ENCODE measurements at places on chromosomes 13 and 19.
A peak's percentile ranks its signal among the peaks of the same experiment; 100 is the strongest.

DNA sequence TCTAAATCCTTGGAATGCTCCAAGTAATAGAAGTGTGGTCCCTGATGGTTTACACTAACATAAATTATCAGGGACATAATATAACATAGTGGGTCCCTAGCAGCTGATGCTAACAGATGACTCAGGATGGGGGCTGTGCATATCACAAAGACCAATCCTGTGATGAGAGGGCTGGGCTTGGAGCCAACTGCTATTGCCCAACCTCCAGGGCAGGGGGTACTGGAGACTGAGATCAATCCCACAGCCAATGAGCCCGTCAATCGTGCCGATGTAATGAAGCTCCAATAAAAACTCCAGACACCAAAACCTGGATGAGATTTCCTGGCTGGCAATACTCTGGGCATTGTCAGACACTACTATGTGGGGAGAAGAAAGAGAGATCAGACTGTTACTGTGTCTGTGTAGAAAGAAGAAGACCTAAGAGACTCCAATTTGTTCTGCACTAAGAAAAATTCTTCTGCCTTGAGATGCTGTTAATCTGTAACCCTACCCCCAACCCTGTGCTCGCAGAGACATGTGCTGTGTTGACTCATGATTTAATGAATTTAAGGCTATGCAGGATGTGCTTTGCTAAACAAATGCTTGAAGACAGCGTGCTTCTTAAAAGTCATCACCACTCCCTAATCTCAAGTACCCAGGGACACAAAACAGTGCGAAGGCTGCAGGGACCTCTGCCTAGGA, 33.4 kb downstream of the ABCC4 start:
- no peak for DNase-seq

- DNase-seq, result no peak
Measured at GRCh38 chr19:16600824-16601223, 27.2 kb downstream of the MED26 start.

DNA sequence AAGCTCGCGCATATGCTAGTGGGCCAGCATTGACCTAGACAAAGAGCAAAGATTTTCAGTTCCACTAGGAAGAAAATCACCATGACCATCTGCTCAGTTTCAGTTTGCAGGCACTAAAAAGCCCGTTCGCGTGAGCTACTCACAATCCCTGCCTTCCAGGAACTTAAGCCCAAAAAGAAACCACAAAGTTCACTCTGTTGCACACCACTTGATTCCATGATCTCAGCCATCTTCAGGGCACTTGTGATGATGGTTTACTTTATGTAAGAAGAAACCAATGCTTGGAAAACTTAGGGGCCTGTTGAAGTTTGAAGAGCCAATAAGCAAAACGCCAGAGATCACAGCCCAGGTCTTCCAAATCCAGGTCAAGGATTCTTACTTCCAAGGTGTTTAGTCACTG, 45.0 kb upstream of the SLC15A1 start:
- DNase-seq, result no peak

DNA sequence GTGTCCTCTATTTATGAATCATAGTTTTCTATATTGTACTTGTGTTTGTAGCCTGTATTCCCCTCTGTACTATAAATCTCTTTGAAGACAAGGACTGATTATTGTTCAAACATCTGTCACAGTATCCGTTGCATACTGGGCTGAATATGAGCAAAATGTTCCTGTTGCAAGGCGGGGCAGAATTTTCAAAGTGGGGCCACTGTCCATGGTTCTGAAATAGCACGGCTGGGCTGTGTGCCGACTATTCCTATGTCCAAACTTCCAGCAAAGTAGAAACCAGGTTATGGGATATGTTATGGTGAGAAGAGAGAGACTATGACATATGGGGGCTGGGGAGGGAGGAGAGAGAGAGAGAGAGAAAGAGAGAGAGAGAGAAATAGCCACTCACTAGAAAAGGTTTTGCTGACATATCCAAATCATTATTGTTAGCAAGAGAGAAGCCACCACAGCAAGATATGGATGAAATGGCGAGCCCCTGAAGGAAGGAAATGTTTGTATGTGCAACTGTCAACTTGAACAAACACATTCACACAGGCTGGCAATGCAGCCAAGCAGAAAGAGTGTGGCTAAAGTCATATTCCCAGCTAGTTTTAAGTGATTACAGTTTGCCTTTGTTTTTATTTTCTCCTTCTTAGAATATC, 107.0 kb upstream of the GPR12 start:
- peak; percentile 42 for DNase-seq

DNA sequence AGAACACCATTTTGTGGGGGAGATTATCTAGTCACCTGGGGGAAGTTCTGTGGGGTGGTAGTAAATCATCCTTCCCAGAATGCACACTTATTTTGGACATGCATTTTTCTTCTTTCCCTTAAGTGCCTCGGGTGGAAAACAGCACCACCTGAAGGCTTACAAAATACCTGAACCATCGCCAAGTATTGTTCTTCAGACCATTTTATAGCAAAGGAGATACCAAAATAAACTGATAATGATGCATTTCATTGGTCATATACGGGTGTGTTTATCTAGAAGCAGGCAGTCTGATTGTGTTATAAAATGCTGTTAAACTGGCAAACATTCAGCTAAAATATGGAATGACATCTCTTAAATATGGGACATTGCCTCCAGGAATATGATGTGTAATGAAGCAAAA, 1034.7 kb downstream of the SLITRK1 start:
- DNase-seq, result no peak

GRCh38 chr13:98976338-98976737, 1.5 kb downstream of the DOCK9 start:
- no peak for DNase-seq

DNA sequence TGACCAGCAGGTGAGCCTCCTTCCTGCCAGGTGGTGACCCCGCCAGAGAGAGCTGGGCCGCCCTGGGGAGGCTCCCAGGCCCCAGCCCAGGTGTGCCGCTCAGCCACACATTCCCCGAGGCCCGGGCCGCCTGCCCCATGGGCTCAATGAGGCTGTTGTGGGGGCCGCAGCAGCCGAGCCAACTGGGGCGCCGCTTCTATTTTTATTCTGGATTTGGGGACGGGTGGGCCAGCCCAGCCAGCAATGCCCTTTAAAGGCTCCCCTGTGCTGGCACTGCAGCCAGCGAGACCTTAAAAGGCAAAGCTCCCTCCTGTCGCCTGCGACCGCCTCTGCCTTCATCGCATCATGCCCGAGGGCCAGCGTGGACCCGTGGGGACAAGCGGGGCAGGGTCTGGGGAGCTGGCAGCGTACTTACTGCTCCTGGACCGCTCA, 17.7 kb upstream of the CRTC1 start:
- DNase-seq, result no peak

DNA sequence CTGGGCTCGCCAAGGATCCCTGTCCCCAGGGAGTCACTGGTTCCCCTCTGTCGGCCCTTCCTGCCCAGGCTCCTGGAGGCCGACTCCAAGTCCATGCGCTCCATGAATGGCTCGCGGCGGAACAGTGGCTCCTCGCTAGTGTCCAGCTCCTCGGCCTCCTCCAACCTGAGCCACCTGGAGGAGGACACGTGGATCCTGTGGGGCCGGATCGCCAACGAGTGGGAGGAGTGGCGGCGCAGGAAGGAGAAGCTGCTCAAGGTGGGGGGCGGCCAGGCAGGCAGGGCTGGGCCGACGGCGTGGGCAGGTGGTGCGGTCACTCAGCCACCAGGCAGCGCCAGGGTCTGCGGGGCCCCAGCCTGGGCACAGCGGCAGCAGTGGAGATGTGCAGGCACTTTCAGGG, 17.6 kb downstream of the EVI5L start:
- DNase-seq, result no peak

DNA sequence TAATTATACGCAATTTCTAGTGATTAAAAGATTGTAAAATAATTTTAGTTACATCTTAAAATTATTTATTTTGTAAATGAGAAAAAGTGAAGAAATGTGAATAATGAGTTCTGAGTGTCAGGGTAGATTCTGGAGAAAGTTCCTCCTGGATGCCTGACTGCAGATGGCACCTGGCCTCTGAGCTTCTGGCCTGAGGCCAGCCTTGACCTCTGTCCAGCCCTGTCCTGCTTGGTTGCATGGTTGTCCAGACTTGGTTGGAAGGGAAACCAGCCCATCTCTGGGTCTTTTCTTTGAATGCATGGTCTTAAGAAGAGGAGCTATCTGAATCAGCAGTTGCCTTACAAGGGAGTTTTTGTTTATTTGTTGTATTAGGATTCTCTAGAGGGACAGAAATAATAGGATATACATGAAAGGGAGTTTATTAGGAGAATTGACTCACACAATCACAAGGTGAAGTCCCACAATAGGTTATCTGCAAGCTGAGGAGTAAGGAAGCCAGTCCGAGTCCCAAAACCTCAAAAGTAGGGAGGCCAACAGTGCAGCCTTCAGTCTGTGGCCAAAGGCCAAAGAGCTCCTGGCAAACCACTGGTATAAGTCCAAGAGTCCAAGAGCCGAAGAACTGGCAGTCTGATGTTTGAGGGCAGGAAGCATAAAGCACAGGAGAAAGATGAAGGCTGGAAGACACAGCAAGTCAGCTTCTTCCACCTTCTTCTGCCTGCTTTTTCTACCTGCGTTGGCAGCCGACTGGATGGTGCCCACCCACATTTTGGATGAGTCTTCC, 385.8 kb downstream of the ZNF536 start:
- DNase-seq, result no peak

DNA sequence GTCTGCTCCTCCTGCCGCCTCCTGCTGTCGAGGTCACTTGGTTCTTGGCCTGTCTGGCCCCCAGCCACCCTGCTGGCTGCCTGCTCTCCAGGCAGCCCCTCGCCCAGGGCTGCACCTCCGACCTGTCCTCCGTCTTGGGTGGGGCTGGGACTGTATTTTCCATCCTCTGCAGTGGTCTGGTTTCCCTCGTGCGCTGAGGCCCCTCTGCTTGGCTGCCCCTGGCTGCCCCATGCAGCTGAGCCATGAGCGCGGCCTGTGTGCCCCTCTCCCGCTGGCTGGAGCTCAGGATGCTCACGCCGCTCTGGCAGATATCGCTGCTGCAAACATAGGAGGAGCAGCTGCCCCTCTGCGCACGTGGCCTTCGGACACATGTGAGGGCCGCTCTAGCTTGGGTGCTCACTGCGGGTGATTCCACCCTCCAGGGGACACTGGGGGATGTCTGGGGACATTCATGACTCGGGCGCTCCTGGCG, 14.0 kb downstream of the UHRF1 start:
- DNase-seq, result no peak

DNA sequence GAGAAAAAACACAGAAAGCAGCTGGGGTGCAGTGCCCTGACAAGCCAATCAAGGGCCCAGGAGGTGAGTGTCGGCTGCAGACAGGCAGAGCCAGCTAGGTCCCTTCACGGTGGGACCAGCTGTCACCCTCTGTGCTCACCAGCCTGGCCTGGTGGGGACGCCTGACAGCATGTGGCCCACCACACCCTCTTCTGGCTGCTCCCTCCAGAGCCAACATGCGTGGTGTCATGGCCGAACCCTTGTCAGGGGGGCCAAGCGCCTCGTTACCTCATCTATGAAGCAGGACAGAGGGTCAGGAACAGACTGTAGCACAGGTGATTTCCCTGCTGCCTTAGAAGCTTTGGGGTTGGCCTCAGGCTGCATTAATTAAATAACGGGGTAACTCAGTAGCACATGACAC, 40.0 kb upstream of the ISYNA1 start:
- DNase-seq, result peak; percentile 85

DNA sequence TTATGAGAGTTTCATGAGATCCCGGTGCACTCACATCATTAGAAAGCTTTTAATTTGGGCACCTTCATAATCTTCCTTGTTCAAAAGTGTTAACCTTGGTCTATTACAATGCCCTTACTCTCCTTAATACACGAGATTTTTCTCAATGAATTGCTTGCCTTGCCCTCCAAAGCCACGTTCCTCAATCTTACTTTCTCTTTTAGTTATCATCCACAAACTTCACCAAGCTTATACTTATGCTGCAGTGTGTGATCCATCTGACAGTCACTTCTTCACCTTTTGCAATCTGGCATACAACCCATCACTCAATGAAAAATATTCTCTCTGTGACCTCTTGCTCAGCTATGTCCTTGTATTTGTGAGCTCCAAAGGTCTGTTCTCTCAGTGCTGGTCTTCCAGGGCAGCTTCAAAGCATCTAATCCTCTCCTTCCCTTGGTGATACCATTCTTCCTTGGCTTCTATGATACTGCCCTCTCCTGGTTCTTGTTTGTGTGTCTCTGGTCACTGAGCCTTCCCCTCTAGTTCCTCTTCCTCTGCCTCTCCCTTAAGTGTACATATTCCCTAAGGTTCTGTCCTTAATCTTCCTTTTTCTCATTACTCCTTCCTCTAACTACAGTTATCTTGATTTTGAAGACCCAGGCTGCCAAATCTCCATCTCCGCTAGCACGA, 202.2 kb upstream of the STARD13 start:
- DNase-seq, result peak; percentile 25

DNA sequence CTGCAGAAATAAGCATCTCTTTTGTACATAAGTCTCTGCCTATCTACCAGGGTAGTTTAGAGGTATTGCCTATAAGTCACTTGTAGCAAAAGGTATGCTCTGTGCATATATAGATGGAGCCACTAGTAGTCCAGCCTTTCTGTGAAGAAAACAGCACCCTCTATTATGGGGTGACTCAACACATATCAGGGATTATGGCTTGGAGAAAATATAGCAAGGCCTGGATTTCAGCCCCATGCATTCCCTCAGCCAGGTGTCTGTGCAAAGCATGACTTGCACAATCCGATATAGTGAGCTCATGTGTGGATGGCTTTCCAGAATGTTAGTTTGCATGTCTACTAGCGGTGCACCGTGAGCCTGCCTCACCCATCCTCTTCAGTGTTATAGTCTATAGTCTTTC, 13.4 kb upstream of the NALCN start:
- DNase-seq, result no peak

DNA sequence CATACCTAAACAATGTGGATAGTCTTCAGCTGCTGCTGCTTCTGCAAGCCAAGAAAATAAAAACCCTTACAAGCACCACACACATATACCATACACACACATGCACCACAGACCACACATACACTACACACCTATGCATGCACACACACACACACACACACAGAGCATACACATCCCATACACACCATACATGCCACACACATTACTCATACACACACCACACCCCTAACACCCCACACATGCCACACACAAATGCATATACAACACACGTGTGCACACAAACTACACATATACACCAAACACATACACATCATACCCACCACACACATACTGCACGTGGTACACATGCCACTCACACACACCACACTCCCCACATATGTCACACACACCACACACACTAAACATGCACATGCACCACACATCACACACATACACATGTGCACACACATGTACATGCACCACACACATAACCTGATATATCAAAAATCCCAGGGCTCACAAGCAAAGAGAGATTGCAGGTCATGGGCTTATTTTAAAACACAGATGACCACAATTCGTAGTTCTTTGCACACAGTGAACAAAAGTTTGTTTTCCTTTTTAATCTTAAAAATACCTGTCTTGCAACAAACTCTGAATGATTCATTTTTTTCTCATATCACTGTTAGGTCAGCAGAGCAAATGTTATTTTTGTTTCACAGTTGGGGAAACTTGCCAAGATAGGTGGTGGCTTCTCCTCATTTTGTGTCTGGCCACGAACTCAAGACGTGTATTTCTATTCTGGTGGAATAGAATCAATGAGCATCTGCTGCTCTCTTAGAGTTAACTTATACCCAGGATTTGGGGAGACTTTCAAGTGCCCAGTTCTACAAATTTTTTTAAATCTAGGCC, 456.6 kb downstream of the FGF9 start:
- DNase-seq, result no peak

GRCh38 chr19:39211731-39212374, 7.8 kb upstream of the SYCN start:
- no peak for DNase-seq

All from NCI-H1694 treated with DMSO at 0.1 percent for 48 hours (cell line).